Stimulated activated CD4-positive, alpha-beta T cell treated with anti-CD3 and anti-CD28 coated beads, Interleukin-12 subunit alpha, Interleukin-12 subunit beta, amount 100 ng/mL, for 48 hours (primary cell): ENCODE measurements at places on chromosomes 16 and 17.

- DNase-seq, result no peak
Observed at GRCh38 chr16:54422569-54422978, 136.0 kb upstream of the IRX3 start.

- no peak for DNase-seq
Observed at GRCh38 chr16:82265809-82266208, 95.8 kb upstream of the MPHOSPH6 start.

DNA sequence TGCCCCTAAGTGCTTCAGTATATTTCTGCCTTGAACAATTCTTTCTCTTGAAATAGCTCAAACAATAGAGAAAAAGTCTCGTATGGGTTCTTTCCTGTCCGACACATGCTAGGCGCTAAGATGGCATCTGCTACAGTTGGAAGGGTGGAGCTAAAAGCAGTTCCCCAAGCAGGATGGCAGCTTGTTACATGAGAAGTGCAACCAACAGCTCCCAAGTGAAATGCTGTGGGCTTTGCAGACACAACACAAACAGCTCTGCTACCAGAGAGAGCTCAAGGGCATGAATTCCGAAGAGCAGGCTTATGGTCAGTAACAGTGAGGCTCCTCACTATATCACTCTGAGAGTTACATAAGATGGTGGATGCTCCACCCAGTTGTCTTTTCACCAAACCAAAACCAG is 83.8 kb downstream of the VPS53 start:
- no peak for DNase-seq

DNA sequence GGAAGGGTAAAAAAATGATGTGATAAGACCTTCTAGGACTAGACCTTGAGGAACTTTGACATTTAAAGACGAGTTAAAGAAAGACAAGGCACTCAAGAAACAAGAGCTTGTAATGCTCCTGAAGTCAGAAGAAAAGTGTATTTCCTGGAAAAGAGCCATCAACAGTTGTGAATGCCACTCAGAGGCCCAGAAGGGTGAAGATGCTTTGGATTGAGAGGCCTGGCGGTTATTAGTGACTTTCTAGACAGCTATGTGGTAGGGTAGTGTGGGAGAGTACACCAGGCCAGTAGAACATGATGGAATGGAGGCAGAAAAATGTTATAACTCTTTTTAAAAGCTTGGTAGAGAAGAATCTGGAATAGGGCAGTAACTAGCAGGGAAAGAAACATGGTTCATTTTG is 34.1 kb upstream of the ANKFN1 start:
- no peak for DNase-seq

DNA sequence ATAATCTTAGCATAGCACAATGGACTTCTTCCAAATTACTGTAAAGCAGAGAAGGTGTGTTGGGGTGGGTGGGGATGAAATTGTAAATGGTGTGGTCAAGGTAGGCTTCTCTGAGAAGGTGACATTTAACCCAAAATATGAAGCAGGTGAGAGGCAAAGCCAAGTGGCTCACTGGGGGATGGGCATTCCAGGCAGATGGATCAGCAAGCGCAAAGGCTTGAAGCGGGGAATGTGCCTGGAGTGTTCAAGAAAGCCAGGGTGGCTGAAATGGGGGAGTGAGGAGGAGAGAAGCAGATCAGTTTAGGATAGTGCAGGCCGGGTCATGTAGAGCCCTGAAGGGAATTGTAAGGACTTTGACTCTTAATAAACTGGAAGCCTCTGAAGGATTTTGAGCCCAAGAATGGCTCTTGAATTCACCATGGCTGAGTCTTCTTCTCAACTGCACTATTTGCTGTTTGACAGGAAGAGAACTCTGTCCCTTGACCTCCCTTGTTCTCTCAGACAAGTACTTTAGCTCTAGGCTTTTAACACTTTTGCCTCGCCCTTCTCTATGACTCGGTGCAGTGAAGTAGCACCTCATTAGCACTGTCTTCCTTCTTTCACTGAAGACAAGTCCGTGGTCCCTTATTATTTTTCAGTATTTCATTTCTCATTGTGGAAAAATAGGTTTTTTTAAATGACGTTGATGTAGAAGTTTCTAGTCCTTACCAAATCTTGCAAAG is 14.7 kb downstream of the CACNG3 start:
- no peak for DNase-seq

- DNase-seq, result no peak
Observed at GRCh38 chr16:72246423-72246822, 74.5 kb upstream of the PMFBP1 start.

DNA sequence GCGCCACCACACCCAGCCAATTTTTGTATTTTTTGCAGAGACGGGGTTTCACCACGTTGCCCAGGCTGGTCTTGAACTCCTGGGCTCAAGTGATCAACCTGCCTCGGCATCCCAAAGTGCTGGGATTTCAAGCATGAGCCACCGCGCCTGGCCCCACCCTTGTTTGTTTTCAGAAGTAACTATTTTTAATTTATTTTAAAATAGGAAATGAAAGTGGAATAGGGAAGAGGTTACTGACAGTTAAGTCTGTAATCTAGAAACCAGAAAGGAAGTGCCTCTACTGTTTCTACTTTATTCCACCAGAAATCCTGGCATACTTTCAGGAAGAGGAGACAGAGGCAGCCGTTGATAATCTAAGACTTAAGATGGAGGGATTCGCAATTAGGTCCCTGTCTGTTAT is 225.6 kb downstream of the TANC2 start:
- no peak for DNase-seq

GRCh38 chr16:21088143-21088542 is 62.5 kb downstream of the DNAH3 start:
- no peak for DNase-seq

DNA sequence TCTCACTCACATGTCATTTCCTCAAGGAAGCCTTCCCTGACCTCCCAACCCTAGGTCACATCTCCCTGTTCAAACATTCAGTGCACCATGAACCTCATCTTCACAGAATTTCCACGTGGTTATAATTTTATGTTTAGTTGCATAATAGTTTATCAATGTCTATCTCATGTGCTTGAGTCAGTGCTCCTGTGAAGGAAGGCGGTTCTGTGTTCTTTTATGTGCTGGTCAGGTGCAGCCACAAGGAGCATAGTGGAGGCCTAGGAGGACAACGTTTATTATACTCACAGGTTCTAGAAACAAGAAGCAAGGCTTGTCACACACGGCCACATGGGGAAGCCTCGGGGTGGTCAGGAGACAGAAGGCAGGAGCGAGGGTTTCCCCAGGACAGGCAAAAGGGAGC is 34.5 kb upstream of the SCNN1B start:
- no peak for DNase-seq

GRCh38 chr17:77287432-77288068 is 146.8 kb downstream of the SEC14L1 start:
- no peak for DNase-seq

DNA sequence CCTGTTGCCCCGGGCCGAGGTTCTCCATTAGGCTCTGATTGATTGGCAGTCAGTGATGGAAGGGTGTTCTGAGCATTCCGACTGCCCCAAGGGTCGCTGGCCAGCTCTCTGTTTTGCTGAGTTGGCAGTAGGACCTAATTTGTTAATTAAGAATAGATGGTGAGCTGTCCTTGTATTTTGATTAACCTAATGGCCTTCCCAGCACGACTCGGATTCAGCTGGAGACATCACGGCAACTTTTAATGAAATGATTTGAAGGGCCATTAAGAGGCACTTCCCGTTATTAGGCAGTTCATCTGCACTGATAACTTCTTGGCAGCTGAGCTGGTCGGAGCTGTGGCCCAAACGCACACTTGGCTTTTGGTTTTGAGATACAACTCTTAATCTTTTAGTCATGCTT is 74.2 kb downstream of the HAPSTR1 start:
- no peak for DNase-seq

GRCh38 chr16:3595521-3596021 is 15.8 kb downstream of the SLX4 start:
- no peak for DNase-seq

GRCh38 chr17:79992649-79993389 is 42.9 kb downstream of the TBC1D16 start:
- no peak for DNase-seq

DNA sequence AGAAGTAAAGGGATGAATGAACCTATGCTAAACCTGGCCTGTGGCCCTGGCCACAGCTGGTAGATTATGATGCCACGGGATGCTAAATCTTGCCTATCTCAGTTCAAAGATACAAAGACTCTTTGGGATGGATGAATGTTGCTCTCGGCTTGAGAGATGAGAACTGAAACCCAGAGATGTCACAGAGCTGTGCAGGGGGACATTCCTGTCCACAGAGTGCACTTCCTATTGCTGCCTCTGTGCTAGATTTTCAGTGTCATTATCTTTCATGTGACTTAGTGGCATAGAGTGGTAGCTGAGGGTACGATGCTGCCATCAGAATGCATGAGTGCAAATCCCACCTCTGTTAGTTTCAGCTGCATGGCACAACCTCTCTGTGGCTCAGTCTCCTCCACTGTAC is 2.3 kb upstream of the MT1M start:
- DNase-seq, result no peak

DNA sequence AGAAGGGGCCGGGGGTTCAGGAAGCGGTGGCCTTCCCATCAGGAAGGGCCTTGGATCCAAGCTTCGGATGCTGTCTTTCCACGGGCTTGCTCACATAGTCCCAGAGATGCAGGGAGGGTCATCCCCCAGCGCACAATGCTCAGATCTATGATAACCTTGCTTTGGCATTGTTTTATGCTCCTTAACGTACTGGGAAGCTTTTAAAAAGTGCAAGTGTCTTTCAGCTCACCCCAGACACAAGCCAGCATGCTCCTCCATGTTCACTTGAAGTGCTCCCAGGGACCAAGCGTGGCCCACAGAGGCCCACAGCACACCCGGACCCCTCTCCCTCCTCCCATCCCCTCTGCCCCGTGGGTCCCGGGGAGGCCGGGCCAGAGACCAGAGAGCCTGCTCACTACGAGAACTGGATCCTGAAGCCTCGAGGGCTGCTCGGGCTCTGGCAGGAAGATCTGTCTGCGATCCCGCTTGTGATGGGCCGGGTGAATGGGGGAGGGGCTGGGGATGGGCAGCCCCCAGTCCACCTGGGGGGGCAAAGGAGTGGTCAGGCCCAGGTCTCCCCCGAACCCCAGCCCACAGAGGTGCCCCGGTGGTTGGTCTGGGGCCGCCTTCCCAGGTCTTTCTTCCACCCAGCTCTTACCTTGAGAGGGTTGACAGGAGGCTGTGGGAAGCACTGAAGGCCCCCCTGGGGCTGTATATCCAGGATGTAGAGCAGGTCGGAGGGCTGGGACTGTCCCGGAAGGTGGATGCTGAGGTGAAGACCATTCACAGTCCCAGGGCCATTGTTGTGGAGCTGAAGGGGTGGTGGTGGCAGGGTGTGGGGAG is 11.8 kb upstream of the FAM171A2 start:
- no peak for DNase-seq

- no peak for DNase-seq
Observed at GRCh38 chr17:42775534-42776098, 2.4 kb downstream of the VPS25 start.

- no peak for DNase-seq
Observed at GRCh38 chr17:55666806-55667205, 55.9 kb downstream of the TMEM100 start.

- DNase-seq, result peak; percentile 53
Observed at GRCh38 chr17:58487589-58488427, at the start of gene HSF5. Gene HSF5 (minus strand): TSS chr17:58488408. CDS start chr17:58488274, 134 bp downstream.

DNA sequence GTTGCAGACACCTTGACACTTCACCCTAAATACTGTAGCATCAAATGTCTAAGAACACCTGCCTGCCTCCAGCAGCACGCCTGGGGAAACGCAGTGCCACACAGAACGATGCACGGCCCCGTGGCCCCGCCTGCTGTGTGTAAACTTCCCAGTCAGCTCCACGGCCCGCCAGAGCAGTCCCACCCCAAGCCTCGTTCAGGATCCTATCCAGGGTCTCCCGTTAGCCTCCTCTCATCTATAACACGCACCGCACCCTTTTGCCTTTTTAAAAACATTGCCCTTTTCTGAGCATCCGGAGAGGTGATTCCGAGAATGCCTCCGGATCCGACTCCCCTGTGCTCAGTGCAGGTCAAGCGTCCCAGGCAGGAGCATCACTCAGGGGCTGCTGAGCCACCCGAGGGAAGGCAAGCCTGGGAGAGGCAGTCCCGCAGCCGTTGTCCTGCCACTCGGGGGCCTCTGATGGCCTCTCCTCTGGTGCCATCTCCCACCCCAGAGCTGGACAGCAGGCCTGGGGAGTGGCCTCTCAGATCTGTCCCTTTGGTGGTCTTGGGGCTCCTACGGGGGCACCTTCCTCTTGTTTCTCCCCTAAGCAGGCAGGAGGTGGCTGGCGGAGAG is 37.9 kb upstream of the SLC38A10 start:
- DNase-seq, result no peak

GRCh38 chr17:19357761-19358160 is 4.8 kb downstream of the B9D1 start:
- no peak for DNase-seq

- DNase-seq, result no peak
Observed at GRCh38 chr16:30892670-30893416, 1.0 kb downstream of the BCL7C start.

DNA sequence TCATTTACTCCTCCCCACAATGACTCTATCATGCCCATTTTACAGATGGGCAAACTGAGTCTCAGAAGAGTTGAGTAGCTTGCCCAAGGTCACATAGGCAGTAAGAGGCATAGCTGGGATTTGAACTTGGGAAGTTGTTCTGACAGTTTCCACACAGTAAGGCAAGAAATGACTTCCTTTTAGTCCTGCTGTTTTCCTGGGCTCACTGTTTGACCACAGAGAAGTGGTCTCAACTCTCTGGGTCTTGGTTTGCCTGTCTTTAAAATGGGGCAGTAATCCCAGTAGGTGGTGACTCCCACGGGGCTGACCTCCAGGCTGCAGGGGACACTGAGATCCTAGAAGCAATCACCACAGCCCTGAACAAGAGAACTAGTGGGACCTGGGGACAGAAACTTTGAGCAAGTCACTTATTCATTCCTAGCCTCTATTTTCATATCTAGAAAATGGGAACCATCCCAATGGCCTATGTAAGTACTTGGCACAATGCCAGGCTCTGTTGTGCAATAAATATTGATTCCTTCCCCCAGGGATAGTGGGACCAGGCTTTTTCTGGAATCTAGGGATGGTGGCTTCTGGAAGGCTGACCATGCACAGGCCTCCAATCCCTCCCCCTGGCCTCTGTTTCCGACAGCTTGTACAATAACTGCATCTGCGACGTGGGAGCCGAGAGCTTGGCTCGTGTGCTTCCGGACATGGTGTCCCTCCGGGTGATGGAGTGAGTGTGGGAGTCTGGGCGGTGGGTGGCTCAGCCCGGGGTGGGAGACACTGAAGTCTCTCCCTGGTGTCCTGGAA is 20.5 kb downstream of the DEXI start:
- DNase-seq, result no peak

GRCh38 chr16:48064971-48065370 is 90.8 kb downstream of the ABCC12 start:
- no peak for DNase-seq

GRCh38 chr17:67200727-67201301 is 44.2 kb downstream of the HELZ start:
- no peak for DNase-seq
